ENCODE measurements at places on chromosomes 1 and 21.

DNA sequence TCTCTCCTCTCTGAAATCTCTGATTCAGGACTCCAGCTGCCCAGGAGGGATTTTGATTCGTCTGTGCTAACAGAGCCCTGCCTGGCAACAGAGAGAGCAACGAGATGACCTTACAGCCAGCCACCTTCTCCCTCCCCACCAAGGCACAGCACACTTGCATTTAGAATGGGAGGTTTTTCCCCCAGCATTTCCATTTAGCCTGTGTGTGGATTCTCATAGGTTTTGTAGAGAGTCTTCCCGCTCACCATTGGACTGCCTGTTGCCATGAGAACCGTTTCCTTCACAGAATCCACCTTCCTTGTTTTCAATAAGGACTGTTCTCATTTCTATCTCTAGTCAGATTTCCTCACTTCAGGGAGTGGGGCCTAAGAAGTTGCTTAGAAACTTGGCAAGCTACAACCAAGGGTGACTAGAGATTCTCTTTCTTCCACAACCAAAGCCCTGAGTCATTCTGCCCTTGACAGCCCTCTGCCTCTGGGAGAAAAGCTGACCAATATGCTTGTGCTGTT, 5.8 kb upstream of the IKBKE start:
- peak; percentile 83 for DNase-seq

- DNase-seq, result no peak
These were observed 10.4 kb upstream of the WNT3A start for GRCh38 chr1:227996187-227996950.

DNA sequence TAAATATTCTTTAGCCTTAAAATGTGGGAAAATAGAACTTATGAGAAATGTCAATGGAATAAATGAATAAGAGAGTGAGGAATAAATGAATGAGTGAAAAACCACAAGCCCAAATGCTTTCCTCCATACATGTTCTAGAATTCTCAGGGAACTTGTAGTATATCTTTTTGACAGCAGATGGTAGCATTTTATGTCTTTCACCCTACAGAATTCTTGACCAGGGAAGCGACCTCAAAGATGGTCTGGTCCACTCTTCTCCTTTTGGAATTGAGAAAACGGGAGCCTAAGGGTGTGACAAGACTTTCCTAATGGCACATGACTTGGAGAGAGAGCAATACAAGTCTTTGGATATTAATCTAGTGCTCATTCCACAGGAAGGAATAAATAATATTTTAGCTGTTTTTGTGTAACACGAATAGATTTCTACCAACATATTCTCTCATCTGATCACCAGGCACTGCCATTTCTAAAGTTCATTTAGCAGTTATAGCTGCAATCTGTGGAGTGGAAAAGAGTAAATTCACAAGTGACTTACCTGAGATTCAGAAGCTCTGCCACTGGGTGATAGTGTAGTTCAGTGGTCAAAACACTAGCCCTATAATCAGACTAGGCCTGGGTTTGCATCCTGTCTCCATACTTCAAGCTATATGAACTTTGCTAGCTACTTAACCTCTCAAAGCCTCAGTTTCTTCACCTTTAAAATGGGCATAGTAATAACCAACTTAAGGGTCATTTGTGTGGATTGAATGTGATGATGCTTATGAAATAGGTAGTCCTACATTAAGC, 15.0 kb upstream of the F5 start:
- no peak for DNase-seq

DNA sequence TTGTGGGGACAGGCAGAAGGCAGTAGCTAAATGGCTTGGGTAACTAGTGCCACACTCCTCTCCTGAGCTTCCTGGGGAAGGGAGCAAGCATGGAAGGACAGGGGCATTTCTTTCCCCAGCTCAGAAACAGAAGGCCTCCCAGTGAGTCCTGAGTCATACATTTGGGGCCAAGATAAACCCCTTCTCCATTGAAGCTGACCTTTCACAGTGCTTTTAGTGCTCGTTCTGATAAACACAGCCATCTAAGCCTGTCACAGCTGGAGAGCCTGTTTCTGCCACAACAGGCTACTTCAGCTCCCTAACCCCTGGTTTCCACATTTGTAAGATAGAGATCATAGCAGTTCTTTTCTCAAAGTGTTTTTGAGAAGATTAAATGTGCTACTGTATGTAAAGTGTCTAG, 374.0 kb downstream of the LMX1A start:
- no peak for DNase-seq

GRCh38 chr1:207807326-207807689, 55.5 kb downstream of the CD46 start:
- DNase-seq, result no peak

GRCh38 chr1:81848880-81849682, 48.3 kb downstream of the ADGRL2 start:
- DNase-seq, result no peak

- no peak for DNase-seq
These were observed 2.2 kb downstream of the IL10RB start for GRCh38 chr21:33268393-33268736.

DNA sequence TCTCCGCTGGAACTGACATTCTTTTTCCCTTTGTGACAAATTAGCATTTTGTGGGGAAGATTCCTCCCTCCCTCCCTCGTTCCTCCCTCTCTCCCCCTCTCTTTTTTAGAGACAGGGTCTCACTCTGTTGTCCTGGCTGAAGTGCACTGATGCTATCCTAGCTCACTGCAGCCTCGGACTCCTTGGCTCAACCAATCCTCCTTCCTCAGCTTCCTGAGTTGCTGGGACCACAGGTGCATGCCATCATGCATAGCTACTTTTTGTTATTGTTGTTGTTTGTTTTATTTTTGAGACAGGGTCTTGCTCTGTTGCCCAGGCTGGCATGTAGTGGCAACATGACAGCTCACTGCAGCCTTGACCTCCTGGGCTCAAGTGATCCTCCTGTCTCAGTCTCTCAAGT, 6.8 kb upstream of the SKI start:
- no peak for DNase-seq

GRCh38 chr1:224859651-224860050, 69.8 kb upstream of the DNAH14 start:
- DNase-seq, result no peak

DNA sequence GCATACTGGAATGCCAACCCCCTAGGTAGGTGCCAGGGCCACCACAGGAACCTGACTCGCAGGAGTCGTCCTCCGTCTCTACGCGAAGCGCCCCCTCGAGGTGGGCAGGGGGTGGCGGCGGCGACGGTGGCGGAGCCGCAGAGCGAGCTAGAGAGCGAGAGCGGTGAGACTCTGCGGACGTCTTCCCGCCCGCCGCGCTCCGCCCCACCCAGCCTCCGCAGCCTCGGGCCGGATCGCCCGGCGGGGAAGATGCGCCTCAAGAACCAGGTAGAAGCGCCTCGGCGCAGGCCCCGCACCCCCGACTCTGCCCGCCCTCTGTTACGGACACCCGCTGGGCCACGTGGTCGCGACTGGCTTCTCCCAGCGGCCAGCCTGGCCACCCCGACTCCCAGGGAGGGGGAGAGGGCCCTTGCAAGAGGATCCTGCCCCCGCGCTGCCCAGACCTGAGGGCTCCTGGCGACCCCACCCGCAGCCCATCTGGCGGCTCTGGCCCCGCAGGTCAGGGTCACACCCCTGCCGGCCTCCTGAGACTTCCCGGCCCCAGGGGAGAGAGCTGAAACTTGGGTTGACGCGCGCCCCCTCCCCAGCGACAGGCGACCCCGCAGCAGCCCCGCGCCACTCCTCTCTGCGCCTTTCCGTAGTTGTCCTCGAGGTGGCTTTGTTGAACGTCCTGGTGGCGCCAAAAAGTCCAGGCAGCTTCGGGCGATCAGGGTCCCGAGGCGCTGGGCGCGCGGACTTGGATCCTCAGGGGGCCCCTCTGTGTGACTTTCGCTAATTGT, 24.4 kb upstream of the AGBL4 start:
- no peak for DNase-seq

GRCh38 chr21:26788790-26789189, 56.4 kb downstream of the ADAMTS1 start:
- no peak for DNase-seq

- no peak for DNase-seq
These were observed 86.1 kb upstream of the S1PR1 start for GRCh38 chr1:101150670-101151069.

- no peak for DNase-seq
These were observed 26.2 kb downstream of the TMCO4 start for GRCh38 chr1:19773485-19773884.

DNA sequence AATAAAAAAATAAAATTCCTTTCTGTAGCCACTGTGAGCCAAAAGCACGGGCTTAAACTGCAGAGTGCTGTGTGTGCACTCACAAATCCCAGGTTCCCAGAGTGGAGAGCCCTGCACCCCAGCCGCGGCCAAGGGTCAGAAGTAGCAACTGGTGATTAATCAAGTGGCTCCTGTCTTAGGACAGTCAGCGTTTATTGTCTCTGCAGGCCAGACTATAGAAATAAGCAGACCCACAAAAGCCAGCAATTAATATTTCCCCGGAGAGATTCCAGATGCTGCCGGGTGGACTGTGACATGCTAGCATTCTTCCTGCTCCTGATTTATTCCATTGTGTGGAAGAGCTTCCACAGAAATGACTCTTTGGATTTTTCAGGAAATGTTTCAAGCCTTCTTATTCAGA, 412.2 kb downstream of the KIF26B start:
- DNase-seq, result no peak

GRCh38 chr1:221284028-221284427, 404.8 kb downstream of the HLX start:
- peak; percentile 50 for DNase-seq

DNA sequence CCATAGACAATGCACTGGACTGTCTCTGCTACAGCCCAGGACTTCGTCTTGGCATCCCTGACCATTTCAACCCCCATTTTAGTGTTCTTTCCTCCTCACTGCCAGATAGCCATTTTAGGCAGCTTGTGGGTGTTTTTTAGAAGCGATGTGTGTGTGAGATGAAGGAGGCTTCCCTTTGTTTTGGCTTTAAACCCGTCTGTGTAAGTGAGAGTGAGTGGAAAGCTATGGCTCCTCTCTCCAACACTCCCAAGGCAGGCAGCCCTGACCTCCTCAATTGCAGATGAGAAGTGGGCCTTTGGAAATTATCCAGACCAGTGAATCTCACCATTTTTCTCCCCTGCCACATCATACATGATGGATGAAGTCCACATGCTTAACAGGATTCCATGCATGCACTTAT, 70.3 kb upstream of the PGBD5 start:
- DNase-seq, result no peak

GRCh38 chr1:68442822-68443556, 6.8 kb downstream of the RPE65 start:
- peak; percentile 84 for DNase-seq

DNA sequence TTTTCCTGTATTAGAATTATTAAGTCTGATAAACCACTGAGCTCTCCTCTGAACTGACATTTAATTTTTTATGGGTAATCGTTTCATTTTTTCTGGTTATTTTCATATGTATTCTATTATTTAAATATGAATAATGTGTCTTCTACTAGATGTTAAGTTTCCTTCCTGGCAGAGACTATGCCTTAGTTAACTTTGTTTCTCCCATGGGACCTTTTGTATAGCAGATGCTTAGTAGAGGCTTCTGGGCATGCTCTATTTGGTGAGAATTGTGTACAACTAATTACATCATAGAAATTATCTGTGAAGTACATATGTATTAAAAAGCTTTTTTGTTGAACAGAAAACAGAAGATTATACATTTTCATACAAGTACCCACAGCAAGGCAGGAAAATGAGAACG, 23.4 kb downstream of the CTBS start:
- no peak for DNase-seq

GRCh38 chr1:178659789-178660208, 65.2 kb upstream of the RALGPS2 start:
- no peak for DNase-seq

DNA sequence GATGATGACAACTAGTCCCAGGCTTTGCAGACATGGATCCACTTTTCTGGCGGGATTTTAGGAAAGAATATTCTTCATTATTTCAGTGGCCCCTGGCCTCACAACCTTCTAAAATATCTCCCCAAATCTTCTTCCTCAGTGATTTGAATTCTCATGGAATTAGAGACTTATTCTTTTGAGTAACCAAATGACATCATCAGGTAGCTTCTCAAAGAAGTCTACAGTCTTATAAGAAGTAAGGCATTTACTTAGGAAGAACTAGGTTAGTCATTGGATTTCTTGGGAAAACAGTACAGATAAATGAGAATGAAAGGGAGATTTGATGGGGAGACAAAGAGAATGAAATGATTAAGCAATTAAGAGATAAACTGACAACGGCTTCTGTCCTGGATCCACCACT, 201.1 kb upstream of the PROX1 start:
- no peak for DNase-seq

DNA sequence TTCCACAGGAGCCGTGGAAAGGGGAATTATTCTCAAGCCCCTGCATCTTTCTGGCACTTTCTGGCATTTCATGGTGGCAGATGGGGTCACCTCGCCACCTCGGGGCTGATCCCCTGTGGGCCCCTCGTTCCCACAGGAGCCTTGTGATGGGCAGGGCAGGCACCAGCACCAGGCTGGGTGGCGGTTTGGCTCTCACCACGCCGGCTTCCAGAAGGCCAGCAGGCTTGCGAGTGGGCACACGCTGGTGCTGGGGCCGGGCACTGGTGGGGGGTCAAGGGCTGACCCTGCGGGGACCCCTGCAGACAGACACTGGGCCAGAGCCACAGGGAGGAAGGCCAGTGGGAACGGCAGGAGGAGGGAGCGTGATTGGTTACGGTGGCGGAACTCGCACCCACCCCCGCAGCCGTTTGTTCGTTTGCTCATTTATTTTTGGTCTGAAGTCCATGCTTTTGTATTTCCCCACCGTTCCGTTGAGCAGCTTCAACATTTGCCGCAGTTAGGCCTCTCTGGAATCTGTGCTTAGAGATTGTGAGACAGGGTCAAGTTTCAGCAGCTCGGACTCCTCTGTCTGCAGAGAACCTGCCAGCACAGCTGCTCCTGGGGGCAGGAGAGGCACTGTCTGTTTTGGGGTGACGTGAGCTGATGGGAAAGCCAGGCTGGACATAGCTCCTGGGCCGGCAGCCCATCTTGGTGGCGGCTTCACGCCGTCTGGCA, 5.3 kb downstream of the COL18A1 start:
- no peak for DNase-seq

DNA sequence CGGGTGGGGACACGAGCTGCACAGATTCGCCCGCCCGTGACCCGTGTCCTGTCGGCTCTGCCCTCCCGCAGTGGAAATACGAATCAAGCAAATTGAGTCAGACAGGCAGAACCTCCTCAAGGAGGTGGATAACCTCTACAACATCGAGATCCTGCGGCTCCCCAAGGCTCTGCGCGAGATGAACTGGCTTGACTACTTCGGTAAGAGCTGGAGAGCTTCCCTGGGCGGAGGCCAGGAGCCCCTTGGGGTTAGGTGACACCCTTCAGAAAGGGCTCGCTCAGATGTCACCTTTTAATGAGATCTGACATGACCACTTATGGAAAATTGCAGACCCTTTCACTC, 489 bp downstream of the CDCA8 start:
- no peak for DNase-seq

GRCh38 chr21:31537872-31538576, 121.5 kb upstream of the SOD1 start:
- no peak for DNase-seq

All from foreskin fibroblast (primary cell).